Myocyte (in vitro differentiated cells): ENCODE measurements at places on chromosomes 7 and 10. TPM values are rescaled to one million over a fixed set of nuclear protein-coding genes. Genes with fewer than 3 reads are reported as not detected.

SCIN gene
- total RNA-seq: 1.7 and 2.6 TPM in 2 replicates

FBXL13 gene
- total RNA-seq: 0.42 and 0.67 TPM in 2 replicates

IPMK gene
- total RNA-seq: 7.3 and 11.2 TPM in 2 replicates

TMEM176B gene
- total RNA-seq: not detected in 2 replicates

GPR15LG gene
- not detected in 2 replicates for total RNA-seq

BTRC gene
- total RNA-seq: 12.3 and 16.7 TPM in 2 replicates

SPOCK2 gene
- total RNA-seq: 0.78 and 1.9 TPM in 2 replicates

CRPPA gene
- 6.1 and 13.1 TPM in 2 replicates for total RNA-seq

NRAP gene
- total RNA-seq: 4.1 and 5.6 TPM in 2 replicates

ADCY1 gene
- 0.40 and 0.62 TPM in 2 replicates for total RNA-seq

CHN2 gene
- total RNA-seq: 2.8 and 3.2 TPM in 2 replicates

ZNF777 gene
- 13.9 and 14.5 TPM in 2 replicates for total RNA-seq

DNA2 gene
- 4.1 and 5.2 TPM in 2 replicates for total RNA-seq

GPER1 gene
- total RNA-seq: 1.1 and 1.6 TPM in 2 replicates

SPDYE8 gene
- not detected in 2 replicates for total RNA-seq
